Pulmonary artery endothelial cell (primary cell): ENCODE measurements at places on chromosomes 1 and 21.

DNA sequence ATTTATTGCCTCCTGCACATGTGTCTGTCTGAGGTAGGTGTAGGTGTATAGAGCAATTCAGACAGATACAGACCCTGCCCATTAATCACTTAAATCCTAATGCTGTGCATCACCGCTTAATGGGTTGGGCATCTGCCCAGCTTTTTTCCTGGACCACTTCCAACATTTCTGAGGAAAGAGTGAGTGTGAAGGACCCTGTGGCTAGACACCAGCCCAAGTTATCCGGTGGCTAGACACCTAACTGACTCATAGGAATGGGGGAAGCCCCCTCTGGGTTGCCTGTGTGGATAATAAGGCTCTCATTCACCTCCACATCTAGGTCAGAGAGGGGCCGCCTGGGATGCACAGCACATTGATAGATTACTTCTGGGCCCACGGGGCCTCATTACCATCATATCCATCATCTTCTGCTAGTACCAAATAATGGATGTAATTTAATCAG lies 121.1 kb upstream of the RAVER2 start:
- no peak for DNase-seq

- DNase-seq: no peak
Observed at GRCh38 chr1:1776672-1777582, 1.3 kb downstream of the NADK start.

DNA sequence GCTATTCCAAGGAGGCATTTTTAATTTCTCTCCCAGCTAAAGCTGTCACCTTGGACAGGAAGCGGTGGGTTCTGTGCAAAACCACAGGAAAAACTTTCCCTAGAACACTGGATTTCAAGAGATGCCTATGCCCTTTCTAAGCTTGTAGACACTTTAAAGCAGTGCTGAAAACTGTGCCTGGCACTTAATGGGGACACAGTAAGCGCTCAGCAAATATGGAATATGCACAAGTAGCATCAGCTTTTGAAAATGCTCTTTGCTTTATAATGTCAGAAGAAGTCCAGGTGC lies 50.9 kb upstream of the TARBP1 start:
- no peak for DNase-seq

DNA sequence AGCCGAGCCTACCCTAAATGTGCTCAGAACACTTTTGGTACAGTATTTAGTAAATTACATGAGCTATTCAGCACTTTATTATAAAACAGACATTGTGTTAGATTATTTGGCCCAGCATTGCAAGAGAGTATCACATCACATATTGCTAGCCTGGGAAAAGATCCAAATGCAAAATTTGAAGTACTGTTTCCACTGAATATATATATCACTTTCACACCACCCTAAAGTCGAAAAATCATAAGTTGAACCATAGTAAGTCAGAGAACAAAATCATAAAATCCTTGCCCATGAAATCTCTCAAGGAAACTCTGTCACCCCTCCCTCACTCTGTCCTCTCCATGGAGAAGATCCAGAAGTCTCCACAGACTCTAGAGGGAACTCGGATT lies 33.1 kb downstream of the RGS8 start:
- no peak for DNase-seq

DNA sequence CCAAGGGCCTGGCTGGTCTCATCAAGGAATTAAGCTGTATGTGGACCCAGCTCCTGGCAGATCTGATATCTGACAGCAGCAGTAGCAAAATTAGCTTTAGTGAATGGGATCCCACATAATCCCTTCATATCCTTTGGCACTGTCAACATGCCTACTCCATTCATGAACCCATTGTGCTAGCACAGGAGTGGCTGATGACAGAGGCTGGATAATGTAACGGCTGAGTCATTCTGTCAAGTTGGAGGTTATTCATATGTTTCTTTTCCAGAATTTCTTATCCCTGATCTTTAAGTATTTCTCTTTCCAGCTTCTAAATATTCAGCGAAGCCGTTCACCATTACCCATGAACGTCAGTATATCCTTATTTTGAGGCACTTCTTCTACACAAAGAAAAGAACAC lies 84.3 kb downstream of the EXTL2 start:
- no peak for DNase-seq

DNA sequence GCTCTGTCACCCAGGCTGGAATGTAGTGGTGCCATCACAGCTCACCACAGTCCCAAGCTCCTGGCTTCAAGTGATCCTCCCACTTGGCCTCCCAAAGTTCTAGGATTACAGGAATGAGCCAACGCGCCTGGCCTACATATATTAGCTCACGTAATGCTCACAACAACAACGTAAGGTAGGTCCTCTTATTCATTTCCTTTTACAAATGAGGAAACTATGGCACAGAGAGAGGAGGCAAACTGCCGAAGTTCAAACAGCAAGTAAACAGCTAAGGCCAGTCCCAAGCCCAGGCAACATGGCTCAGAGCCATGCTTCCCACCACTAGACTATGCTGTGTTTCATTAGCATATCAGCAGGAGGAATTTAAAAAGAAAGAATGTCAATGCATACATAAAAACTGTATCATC lies 284.4 kb downstream of the VAV3 start:
- no peak for DNase-seq

DNA sequence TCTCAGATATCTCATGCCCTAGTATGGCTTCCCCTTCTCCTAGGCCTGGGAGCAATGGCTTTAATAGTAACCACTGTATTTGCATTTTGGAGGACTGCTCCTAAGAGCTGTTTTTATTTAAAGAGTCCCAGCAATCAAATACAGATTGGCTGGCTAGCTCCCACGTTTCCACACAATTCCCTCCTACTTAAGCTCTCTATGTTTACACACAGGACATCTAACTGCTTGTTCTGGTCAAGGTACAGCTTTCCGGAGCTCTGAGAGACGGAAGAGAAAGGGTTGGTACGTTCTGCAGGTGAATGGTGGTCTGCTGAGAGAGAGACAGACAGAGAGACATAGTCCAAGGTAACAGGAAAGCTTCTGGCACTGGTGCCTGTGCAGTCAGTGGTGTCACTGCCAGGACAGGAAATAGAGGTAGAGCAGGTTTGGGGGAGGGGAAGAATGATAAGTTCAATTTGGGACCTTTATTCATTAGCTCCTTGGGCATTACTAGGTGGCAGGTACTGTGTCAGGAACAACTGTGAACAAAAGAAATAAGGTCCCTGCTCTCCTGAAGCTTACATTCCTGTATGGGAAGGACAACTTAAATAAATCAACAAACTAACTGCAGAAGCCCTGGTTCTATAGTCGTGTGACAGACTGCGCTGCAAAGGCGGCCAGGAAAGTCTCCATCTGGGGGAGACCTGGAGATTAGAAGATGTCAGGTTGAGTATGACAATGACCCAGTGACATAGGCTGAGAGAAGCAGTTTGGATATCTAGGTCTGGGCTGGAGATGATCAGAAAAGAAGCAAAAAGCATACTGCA lies 1.2 kb upstream of the SLC25A33 start:
- no peak for DNase-seq

DNA sequence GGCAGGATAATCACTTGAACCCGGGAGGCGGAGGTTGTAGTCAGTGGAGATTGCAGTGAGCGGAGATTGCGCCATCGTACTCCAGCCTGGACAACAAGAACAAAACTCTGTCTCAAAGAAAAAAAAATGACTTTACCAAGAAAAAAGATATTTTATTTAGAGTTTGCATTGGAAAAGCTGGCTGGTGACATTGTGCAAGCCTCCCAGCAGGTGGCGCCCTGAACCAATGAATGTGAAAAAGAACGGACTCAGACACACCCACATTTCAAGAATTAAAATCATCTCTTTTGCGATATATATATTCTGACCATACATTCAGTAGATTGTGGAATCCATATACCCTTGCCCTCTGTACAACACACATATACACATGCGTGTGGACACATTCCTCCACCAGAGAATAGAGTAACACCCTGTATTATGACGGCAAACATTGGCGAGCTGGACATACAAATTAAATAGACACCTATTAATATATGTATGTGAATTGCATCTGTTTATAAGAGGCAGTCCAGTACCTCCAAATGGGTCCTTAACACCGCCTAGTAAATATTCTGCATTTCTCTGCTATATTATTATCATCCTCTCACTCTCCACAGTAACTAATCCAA lies 39.0 kb upstream of the CADM3 start:
- DNase-seq: no peak

GRCh38 chr1:157025385-157025784 lies 20.2 kb downstream of the ARHGEF11 start:
- no peak for DNase-seq
